Testis (tissue), 5 donors: ENCODE measurements at places on chromosomes 6 and 20. TPM values are rescaled to one million over a fixed set of nuclear protein-coding genes. Genes with fewer than 3 reads are reported as not detected.

DNA sequence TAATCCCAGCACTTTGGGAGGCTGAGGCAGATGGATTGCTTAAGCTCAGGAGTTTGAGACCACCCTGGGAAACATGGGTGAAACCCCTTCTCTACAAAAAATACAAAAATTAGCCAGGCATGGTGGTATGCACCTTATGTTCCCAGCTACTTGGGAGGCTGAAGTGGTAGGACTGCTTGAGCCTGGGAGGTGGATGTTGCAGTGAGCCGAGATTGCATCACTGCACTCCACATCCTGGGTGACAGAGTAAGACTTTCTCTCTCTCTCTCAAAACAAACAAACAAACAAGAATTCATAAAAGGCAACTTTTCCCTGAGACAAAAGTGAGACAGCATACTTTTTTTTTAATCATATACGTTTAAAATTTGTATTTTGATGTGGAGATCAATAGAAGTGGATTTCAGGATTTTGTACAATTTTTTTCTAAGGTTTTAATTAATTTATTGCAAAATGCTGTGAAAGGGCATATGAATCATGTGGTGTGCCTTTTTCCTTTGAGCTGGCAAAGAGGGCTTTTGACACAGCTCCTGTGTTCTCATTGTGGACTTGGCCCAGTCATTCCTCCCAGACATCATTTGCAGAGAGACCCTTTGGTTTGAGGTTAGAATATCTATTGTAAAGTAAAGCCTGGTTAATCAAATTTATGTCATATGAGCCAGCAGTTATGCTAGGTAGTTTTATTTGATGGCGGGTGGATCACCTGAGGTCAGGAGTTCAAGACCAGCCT, 77.1 kb downstream of the TULP4 start:
- DNase-seq: no peak

- DNase-seq: no peak
These were observed 31.5 kb downstream of the TOX2 start for GRCh38 chr20:43946206-43946491.

GRCh38 chr20:20711413-20711812, 1.0 kb downstream of the RALGAPA2 start:
- DNase-seq: peak; percentile 24

DNA sequence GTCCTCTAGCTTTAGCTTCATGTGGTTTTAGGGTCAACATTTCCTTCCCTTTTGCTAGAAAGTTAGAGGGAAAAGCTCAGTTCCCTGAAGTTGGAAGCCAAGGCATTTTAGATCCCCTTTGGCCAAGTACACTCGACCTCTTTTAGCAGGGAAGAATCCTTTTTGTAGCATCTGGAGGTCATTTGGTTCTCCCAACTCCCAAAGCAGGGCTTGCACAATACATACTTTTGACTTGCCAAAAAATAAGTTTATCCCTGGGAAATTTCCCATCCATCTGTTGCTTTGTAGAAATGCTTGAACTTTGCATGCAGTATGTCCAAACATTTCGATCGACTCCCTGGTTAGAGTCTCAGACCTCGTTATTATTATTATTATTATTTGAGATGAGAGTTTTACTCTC, 4.6 kb upstream of the EDEM2 start:
- peak; percentile 30 for DNase-seq

TNFAIP3 gene
- 15.2 TPM for total RNA-seq

GRCh38 chr6:40356242-40356910, 230.8 kb downstream of the LRFN2 start:
- no peak for DNase-seq

- DNase-seq: no peak
These were observed 1.8 kb downstream of the PTPRK start for GRCh38 chr6:128518434-128519131.

DNA sequence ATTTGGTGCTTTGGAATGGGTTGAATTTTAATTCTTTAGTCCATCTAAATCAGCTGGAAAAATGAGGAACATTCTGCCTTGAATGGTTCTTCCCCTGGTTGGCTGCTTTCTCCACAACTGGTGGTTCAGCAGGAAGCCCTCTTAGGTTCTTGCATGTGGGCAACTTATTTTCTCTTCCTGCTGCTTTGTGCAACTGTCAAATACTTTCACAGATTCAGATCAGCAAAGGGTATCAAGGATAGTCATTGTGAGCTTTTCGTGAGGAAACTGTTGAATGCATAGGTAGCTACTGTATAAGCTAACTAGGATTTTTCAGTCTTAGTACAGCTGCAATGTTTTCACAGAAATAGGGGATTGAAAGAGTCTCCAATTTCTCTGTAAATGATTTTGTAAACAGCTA, 72.9 kb upstream of the MRAP2 start:
- no peak for DNase-seq

NMBR gene
- 1.6 TPM for total RNA-seq

- no peak for DNase-seq
These were observed 118.3 kb upstream of the DUSP22 start for GRCh38 chr6:174036-174435.
